Activated T-cell treated with anti-CD3 and anti-CD28 coated beads, Interleukin-2, amount 50 U/mL, for 48 hours (primary cell): ENCODE measurements at places on chromosomes 13 and 19.

DNA sequence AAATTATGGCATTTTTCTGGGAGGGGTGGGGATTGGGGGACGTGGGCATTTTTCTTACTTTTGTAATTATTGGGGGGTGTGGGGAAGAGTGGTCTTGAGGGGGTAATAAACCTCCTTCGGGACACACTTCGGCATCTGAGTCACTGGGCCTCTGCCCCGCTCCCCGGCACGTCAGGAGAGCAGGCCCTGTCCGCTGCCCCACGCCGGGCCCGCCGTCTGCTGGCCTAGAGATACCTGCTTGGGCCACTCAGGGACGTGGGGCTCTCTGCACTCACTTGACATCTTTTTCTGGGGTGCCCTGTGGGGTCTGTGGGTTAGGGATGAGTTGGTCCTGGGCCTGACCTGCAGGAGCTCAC lies 3.5 kb upstream of the FTL start:
- DNase-seq = no peak

DNA sequence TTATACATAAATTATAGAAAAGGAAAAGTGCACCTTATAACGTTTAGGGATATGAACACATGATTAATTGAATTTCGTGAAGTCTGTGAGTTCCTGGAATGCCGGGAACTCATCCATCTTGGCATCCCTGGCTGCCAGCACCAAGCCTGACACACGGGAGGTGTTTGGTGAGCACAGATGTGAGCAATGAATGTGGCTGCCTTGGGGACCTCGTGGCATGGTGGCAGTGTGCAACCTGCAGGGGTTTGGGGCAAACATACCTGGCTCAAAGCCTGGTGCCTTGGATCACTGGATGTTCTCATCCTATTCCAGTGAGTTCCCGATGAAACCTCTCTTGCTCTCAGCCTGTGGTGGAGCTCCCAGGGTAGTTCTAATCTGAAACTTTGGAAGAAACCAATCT lies 10.4 kb upstream of the MAP2K2 start:
- DNase-seq = no peak

GRCh38 chr19:56778351-56778750 lies 62.2 kb downstream of the PEG3 start:
- no peak for DNase-seq

DNA sequence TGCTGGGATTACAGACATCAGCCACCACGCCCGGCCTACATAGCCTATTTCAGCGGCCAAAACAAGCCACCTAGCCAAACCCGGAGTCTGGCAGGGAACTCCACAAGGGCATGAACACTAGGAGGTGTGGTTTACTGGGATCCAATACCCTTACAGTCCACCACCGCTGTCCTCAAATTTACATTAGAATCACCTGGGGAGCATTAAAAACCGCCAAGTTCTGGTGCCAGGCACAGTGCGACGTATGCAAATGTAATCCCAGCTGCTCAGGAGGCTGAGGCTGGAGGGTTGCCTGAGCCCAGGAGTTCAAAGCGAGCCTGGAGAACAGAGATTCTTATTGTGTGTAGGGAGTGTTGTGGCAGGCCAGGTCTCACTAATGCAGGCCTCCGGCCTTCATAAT lies 4.2 kb upstream of the AP1M1 start:
- DNase-seq = no peak

DNA sequence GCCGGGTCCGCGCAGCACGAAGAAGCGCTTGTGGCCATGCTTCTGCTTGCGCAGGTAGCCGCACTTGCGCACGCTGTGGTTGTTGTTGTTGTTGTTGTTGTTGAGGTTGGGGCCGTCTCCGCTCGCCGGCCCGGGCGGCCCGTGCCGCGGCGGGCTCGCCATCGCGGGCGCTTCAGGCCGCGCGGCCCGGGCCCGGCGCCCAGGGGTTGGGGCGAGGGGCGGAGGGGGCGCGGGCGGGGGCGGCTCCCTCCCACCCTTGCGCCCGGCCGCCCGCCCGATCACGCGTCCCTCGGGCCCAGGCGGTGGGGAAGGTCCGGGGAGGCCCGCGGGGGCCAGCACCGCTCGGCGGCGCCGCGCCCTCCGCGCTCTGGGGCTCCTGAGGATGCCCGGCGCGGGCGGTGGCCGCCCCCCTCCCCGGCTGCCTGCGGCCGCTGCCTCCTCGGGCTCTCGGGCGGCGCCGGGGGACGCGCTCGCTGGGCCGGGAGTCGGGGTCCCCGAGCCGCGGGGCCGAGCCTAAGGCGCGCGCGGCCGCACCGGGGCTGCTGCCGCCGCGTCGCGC lies 412 bp downstream of the IRS2 start:
- DNase-seq = no peak

GRCh38 chr13:36356058-36356457 lies 9.9 kb upstream of the SPART start:
- DNase-seq = no peak
